AG04450 (cell line): ENCODE measurements at places on chromosomes 2 and 18. TPM values are rescaled to one million over a fixed set of nuclear protein-coding genes. Genes with fewer than 3 reads are reported as not detected.
A peak's percentile ranks its signal among the peaks of the same experiment; 100 is the strongest.

DNA sequence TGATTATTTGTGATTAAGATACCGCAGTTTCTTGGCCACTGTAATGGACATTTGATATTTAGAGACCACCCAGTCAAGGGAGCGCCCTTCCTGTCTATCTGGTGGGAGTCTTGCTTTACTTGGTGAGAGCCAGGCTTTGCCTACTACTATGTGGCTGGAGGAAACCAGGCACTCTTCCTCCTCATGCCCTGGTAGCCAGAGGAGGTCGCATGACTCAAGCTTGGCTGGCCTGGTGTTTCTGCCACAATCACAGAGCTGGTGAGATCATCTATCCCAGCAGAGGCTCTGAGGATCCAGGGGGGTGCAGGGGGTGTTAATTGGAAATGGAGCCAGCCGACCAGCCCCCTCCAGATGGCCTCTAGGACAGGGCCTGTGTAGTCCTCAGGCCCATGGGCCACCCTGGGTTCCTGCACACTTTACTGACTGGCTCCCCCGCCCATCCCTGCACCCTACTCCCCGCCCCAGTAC, 46.8 kb upstream of the BIN1 start:
- DNase-seq, result peak; percentile 49

The SYT4 gene
- polyA plus RNA-seq, result not detected in 2 replicates

DNA sequence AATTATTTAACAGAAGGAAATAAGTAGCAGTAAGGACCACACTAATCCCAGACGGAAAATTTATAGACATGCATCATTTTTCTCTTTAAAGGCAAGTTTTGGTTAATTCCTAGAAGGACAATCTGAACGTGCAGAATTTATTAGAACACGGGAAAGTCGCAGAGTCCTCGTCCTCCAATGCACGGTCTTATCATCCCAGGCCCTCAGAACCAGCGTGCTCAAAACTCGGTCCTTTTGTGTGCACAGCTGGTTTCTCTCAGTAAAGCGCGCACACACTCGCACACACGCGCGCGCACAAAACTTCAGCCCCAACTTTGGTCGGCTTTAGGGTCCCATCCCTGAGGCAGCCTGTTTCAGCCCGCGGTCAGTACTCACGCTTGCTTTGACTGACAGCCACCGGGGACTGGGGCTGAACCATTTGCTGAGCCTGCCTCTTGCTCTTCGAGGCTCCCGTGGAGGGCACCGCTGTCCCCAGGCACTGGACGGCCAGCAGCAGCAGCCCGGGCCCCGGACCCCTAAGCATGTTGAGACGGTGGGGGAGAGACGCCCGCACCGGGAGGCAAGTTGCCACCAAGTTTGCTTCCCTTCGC, 493 bp downstream of the FN1 start:
- DNase-seq, result no peak

DNA sequence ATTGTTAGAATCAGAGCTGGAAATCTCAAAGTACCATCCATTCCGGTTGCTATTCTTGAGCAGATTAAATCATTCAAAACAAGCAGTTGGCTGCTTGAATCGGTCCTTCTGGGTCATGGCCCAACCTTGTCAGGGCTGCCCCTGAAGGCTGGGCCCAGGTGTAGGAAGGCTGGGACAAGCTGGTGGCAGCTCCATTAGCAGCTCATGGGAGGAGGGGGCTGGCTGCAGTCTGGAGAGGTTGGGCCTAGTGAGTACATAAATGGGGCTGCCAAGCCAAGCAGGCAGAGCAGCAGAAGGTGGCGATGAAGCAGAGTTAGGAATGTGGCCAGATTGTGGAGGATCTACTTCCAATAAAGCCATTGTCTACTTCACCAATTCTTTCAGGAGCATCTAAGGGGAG, 81.4 kb downstream of the ADCYAP1 start:
- DNase-seq, result no peak

The LHCGR gene
- polyA plus RNA-seq, result 3.4 and 3.8 TPM in 2 replicates

DNA sequence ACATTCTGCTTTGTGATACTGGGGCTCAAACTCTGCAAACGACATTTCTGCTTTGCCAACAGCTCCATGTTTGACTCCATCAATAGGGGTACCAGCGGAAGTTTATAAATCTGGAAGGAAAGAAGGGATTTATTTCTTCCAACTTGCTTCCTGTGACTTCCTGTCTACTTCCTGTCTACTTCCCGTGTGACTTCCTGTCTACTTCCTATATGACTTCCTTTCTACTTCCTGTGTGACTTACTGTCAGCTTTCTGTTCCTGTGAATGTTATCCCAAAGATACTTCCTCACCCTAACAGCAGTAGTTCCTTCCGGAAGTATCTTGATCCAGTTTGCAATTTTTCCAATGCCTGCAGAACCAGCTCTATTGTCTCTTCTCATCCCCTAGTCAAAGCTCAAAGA, 52.0 kb upstream of the MBOAT2 start:
- no peak for DNase-seq

DNA sequence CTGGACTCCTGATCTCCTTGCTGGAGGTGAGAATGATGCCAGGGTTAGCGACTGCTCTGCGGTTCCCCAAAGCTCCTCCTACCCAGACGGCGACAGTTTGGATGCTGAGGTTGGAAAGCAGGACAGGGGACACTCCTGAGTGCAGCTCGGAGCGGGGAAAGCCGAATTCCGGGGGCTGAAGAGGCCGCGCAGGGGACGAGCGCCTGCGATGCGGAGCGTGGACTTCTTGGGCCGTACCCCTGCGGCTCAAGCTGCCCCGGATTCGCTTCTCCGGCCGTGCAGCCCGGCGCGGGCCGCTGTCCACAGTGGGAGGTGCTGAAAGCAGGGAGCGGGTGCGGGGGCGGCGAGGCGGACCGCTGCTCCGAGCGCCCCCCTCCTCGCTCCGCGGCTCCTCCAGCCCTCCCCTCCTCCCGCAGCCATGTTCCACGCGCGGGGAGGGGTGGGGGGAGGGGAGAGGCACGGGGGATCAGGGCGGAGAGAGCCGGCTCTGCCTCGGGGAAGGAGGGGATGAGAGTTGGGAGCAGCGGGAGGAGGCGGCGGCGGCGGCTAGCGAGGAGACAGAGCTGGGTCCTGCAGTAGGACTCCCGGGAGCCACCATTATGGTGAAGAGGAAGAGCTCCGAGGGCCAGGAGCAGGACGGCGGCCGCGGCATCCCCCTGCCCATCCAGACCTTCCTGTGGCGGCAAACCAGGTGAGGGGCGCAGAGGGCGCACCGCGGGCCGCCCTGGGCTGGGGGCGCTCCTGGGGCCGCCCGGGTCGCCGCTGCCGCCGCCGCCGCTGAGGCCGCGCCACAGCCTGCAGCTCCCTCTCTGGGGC, at the start of gene UNC80:
UNC80 (plus strand) TSS at position 359 of the 816 bp plus-strand sequence; CDS start at position 600, 241 bp downstream.
- DNase-seq, result peak; percentile 4

The ECEL1 gene
- polyA plus RNA-seq, result not detected in 2 replicates

DNA sequence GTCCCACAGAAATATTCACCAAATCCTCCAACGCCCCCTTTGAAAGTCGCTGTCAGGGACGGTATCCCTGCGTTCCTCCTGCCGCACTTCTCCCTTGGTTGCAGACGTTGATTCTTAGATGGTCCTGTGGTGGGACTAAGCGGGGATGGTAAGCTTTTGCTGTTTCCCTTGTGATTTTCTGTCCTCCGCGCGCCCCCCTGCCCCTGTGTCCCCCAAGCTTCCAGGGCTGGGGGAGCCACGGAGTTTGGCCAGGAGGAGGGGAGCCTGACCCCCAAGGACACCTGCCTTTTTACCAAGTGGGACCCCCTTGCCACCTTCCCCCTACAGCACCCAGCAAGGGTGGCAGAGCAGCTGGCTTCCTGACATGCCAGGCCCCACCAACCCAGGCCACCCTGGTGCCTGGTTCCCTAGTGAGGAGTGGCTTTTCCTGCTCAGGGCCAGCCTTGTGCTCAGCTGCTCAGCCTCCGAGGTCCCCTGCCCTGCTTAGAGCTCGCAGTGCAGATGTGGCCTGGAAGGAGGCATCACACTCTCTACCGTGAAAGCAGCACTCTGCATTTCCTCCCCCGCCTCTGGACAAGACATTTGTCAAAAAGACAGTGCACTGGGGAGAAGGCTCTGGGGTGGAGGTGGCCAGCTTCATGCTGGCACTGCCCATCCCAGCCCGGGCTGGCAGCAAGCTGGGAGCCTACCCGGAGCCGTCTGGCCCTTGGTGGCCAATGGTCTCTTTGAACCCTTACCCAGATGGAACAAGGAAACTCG, 49.4 kb downstream of the TWIST2 start:
- no peak for DNase-seq

- no peak for DNase-seq
These were observed 16.2 kb downstream of the SETBP1 start for GRCh38 chr18:44696892-44697291.

- DNase-seq, result no peak
These were observed 159.1 kb upstream of the PIEZO2 start for GRCh38 chr18:11308499-11308898.

- DNase-seq, result no peak
These were observed 17.6 kb upstream of the AGFG1 start for GRCh38 chr2:227454323-227454860.

The SERPINB4 gene
- polyA plus RNA-seq, result not detected in 2 replicates

The HJURP gene
- polyA plus RNA-seq, result 11.3 and 12.2 TPM in 2 replicates

DNA sequence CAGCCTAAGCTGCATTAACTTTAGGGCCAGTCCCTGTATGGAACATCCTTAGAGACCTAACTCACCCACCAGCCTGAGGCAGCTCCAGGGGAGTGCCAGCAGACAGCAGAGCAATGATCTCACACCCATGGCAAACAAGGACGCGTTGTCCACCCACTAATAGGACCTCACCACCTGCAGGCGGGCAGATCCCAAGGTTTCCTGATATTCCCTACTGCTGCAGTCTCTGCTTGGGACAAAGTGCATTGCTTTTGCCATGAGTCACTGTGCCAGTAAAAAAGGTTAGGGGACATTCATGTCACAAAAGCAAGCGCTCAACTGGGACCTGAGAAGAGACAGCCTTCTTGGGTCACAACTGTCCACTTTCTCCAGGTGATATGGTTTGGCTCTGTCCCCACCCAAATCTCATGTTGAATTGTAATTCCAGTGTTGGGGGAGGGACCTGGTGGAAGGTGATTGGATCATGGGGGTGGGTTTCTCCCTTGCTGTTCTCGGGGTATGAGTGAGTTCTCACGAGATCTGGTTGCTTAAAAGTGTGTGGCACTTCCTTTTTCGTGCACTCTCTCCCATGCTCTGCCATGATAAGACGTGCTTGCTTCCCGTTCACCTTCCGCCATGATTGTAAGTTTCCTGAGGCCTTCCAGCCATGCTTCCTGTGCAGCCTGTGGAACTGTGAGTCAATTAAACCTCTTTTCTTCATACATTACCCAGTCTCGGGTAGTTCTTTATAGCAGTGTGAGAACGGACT, 160.2 kb downstream of the MIB1 start:
- DNase-seq, result no peak

The RAB11FIP5 gene
- 29.6 and 37.5 TPM in 2 replicates for polyA plus RNA-seq
